CMK (cell line): ENCODE measurements at places on chromosomes 6 and 20.

- DNase-seq, result no peak
Measured at GRCh38 chr20:17771206-17772004, 71.6 kb downstream of the BANF2 start.

DNA sequence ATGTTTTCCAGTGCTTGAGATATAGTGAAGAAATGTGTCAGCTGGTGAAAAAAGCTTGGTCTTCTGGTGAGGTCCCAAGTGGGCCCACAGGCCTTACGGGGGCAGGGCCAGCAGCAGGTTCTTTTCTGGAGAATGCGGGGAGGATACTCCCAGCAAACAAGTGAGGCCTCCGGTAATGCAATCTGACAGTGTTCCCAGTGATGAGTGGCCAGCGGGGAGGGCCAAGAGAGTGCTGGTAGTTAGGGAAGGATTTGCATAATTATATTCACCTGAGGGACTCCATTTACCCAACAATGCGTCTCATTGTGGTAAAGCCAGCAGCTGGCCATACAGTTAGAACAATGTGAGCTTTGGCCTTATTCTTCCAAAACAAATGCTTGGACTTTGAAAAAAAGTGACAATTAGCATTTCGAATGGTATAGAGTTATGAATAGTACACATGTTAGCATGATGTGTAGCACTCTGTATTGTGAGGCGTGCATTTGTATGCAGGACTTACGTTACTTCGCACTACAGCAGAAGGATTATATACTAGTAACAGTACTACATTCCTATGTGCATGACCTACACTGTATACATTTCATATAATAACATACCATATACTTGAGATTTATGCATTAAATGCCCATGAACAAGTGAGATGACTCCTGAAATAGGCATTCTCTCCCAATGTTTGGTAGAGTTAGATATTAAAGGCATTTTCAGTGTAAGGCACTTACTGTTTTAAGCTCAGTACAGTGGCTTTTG lies 69.8 kb downstream of the MYB start:
- DNase-seq, result no peak

- DNase-seq, result no peak
Measured at GRCh38 chr20:63893999-63894357, 948 bp upstream of the DNAJC5 start.

DNA sequence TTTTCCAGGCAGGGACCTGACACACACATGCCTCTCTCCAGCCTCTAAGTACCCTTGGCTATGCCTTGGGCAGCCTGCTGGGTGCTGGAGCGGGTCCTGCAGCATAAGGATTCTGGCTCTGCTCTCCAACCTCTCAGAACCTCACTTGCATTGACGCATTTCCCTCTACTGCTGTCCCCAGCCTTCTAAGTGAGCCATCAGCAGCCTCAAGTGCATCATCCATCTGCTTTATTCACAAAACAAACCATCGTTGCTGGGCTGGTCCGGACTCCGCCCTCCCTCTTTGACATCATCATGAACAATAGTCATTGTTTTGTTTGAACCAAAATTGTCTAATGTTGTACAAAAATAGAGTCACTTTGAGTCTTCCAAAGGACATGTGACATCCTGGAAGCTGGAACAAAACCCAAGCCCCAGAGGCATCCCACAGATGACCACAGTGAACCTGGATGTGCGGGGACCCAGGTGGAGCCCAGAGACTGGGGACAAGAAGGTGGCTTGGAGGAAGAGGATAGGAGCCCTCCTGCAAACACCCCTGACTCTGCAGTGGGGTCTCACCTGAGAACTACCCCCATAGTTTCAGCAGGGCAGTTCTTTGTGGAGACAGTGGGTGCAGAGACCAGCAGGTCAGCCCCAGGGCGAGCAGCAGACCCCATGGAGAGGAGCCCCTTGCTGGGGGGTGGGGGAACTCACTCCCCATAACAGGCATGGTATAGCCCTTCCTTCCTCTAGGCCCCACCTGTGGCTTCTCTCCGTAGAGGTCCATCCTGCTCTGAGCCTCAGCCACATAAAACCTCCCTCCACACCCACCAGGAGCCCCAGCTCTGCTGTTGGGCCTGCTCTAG lies 230.1 kb downstream of the SYNDIG1 start:
- DNase-seq, result no peak

GRCh38 chr20:41422953-41423352 lies 56.3 kb upstream of the EMILIN3 start:
- no peak for DNase-seq

GRCh38 chr20:37932919-37933318 lies 30.0 kb downstream of the VSTM2L start:
- DNase-seq, result no peak

- no peak for DNase-seq
Measured at GRCh38 chr6:135094403-135094821, 39.8 kb upstream of the HBS1L start.

DNA sequence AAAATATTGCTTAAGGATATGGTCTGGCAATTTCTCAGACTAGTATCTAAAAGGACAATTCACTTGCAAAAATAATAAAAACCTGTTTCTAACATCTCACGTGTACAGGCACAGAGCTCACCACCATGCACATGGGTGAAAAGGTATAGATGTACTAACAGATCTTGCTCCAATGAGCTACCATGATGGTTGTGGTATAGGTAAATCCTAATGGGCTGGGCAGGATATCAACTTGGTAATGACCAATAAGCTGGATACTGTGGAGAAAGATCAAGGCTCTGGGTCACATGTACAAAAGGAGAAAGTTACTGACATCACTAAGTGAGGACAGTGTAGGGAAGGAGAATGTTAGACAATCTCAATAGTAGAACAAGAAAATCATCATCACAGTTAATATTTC lies 111.0 kb upstream of the NUP153 start:
- no peak for DNase-seq
